ENCODE measurements at places on chromosomes 5 and 9.

DNA sequence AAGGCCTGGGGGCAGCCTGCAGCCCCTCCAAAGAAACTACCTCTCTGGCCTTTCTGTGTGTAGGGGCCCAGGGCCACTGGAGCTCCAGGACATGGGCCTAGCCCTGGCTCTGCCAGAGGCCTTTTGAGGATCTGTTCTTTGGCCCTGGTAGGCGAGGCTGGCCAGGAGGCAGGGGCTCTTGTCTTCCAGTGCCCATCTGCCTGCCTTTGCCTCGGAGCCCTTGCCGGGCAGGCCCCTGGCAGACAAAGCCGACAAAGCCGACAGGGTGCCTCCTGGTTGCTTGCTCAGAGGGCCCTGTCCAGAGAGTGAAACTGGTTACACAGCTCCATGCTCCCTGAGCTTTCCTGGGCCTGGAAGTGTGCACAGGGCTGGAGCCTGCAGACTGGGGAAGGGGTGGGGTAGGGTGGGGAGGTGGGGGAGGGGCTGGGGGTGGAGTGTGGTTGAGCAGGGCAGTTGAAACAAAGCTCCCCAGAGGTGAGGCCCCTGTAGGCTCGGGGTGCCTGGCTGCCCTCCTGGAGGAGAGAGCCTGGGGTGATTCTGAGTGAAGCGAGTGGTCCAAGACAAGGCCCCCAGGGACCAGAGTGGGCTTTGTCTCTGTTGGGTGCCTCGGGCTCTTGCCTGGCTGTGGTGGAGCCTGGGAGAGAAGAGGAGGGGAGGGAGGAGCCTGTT, 29.3 kb downstream of the PTPA start:
- DNase-seq, result no peak

GRCh38 chr5:181133610-181134231, 2.8 kb upstream of the OR2V1 start:
- DNase-seq, result peak; percentile 25

- DNase-seq, result no peak
Observed at GRCh38 chr9:13588151-13589033, 308.9 kb upstream of the MPDZ start.

DNA sequence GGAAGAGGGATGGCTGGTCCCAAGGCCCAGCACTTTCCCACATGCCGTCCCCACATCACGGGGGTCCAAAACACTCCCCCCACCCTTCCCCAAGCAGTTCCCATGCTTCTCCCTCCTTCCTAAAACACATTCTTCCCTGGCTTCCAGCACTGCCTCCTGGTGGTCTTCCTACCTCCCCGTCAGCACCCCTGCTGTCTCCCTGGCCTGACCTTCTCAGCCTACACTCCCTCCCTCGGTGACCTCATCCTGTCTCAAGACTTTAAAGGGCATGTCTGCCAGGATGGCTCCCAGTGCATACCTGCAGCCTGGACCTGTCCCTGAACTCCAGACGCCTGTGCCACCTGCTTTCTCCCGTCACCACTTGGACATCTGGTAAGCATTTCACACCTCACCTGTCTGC, 4.3 kb upstream of the NCS1 start:
- DNase-seq, result no peak

GRCh38 chr5:59709846-59710245, 183.7 kb downstream of the PDE4D start:
- no peak for DNase-seq

GRCh38 chr9:33517373-33517772, 6.7 kb upstream of the ANKRD18B start:
- no peak for DNase-seq

GRCh38 chr9:20398536-20399338, 223.6 kb downstream of the MLLT3 start:
- DNase-seq, result no peak

- DNase-seq, result no peak
Observed at GRCh38 chr5:73591102-73591695, 25.7 kb downstream of the UTP15 start.

GRCh38 chr9:107870927-107871680, 381.5 kb upstream of the KLF4 start:
- DNase-seq, result no peak

GRCh38 chr5:135348918-135349317, 50.1 kb downstream of the MACROH2A1 start:
- no peak for DNase-seq

- no peak for DNase-seq
Observed at GRCh38 chr5:162824360-162824759, 613.0 kb upstream of the CCNG1 start.

DNA sequence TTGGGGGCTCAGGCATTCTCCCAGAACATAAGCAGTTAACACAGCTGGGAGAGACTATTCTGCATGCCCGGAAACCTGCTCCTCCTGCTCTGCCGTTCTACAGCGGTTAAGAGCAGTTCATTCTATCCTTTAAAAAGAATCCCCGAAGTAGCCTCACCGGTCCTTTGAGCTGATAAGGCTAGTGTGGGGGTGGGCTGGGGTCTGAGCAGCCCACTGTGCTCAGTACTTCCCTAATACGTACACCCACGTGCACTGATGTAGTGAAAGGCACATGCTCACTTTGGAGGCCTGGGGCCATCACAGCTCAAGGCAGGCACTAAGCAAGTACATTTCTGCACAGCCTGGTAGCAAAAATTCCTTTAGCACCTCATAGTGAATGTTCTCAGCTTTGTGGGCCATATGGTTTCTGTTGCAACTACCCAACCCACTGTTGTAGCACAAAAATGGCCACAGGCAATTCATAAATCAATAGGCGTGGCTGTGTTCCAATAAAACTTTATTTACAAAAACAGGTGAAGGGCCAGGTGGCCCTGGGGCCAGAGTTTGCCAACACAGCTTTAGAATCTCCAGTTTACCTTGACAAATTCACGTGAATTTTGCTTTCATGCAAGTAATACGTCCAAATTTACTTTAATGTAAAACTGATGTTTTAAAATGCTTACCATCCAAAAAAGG, 136.4 kb downstream of the ZNF354C start:
- DNase-seq, result no peak

GRCh38 chr5:110880413-110880812, 141.6 kb downstream of the SLC25A46 start:
- peak; percentile 20 for DNase-seq

- DNase-seq, result no peak
Observed at GRCh38 chr5:1726956-1727355, 72.7 kb downstream of the MRPL36 start.

GRCh38 chr9:68546596-68547390, 6.1 kb upstream of the TMEM252 start:
- DNase-seq, result no peak

GRCh38 chr5:130541617-130542221, 623.3 kb downstream of the HINT1 start:
- no peak for DNase-seq

- no peak for DNase-seq
Observed at GRCh38 chr5:112915831-112916230, 6.2 kb downstream of the REEP5 start.

- no peak for DNase-seq
Observed at GRCh38 chr9:29625292-29625731, 2052.0 kb upstream of the C9orf72 start.
